ENCODE measurements at places on chromosomes 3 and 15.
A peak's percentile ranks its signal among the peaks of the same experiment; 100 is the strongest.

- DNase-seq = no peak
Measured at GRCh38 chr3:141605883-141606282, 119.1 kb downstream of the RASA2 start.

GRCh38 chr15:77609558-77609957 lies 23.2 kb downstream of the LINGO1 start:
- DNase-seq = no peak

DNA sequence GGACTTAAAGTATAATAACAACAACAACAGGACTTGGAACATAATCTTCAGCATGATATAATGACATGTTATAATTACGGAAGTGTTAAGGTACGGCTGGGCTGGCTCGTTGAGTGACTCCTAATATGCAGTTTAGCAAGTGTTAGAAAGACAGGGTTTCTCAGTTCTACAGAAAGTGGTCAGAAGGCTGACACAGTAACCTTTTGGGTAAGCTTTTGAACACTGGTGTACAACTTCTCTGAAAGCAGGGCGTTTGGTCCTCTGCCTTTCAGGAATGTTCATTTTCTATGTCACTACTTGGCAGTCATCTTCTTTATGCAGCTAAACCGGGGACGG lies 133.3 kb upstream of the SLC2A2 start:
- DNase-seq = no peak

DNA sequence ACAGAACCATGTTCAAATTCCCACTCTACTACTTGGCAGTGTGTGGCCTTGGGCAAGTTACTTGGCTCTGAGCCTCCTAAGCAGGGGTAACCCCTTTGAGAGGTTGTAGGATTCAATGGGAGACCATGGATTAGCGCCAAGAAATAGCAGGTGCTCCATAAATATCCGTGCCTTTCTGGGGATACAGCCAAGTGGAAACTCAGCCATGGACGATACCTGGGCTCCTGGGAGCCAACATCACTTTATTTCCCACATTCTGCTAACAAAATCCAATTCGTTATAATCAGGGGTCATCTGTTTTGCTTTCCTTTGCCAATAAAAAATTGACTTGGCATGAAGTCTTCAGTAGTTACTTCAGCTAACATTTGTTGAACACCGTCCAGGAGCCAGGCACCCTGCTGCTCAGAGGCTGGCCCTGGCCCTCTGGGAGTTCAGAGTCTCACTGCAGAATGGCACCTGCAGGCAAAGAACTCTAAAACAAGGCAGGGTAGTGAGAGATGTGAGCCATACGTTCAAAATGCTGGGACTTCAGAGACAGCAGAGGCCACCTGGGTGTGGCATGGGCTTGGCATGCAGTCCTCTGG lies 42.3 kb downstream of the ZDHHC19 start:
- no peak for DNase-seq

- peak; percentile 44 for DNase-seq
Measured at GRCh38 chr15:77546050-77546501, 86.6 kb downstream of the LINGO1 start.

- no peak for DNase-seq
Measured at GRCh38 chr3:157098823-157099185, 61.1 kb downstream of the CCNL1 start.

Measured in RWPE1 (cell line).